ENCODE measurements at places on chromosomes 2 and 18.

- DNase-seq: no peak
Observed at GRCh38 chr18:51480407-51481261, 283.2 kb upstream of the MEX3C start.

DNA sequence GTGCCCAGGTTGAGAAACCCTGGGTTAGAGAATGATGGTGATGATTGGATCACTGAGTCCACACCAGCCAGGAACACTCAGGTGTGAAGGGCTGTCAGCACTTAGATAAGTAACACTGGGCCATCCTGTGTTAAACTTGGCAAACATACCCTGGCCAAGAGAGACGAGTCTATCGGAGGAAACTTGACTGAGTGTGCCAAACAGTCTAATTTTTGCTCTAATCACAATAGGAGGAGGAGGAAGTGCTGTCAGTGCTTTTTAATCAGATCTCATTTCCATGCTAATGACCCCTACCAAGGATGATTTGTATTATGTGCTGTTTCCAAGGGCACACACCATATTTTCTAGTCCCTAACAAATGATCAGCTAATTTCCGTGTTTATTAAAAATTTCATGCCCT is 63.8 kb upstream of the SEC11C start:
- DNase-seq: no peak

DNA sequence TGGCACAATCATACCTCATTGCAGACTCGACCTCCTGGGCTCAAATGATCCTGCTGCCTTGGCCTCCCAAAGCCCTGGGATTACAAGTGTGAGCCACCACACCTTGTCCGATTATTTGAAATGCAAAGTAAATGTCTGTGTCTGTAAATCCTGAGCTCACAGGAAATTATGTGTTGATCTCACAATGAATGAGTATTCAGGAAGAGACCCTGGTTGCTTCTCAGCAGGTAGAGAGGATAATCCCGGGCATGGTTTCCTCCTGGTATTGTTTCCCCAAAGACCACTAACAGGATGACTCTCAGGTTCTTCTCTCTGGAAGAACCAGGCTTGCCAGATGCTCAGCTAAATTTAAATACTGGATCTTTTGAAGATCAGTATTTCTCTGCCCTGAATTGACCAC is 147.6 kb downstream of the LDLRAD4 start:
- DNase-seq: no peak

DNA sequence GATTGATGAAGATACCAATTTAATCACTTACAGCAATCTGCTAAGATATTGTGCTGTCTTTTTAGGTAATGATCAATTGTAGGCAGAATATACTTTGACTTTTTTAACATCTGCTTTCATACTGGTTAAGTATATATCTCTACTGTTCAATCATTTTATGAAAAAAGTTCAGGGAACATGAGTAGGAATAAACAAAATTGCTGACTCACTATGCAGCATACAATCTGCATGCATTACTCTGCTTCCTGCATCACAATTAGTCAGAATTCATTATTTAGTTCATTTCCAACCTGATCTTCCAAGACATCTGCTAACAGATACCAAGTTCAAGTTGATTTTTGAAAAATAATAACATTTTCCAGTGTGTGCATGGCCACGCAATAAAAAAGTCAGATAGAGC is 1430.4 kb upstream of the LRRTM1 start:
- DNase-seq: no peak
